Bronchus fibroblast of lung (primary cell): ENCODE measurements at places on chromosomes 1 and 21. TPM values are rescaled to one million over a fixed set of nuclear protein-coding genes. Genes with fewer than 3 reads are reported as not detected.

THBS3 gene
- 10.1 and 11.9 TPM in 2 replicates for total RNA-seq

RHOU gene
- total RNA-seq: 0.67 and 1.0 TPM in 2 replicates

TEDDM1 gene
- total RNA-seq: not detected in 2 replicates

ILDR2 gene
- under 0.01 TPM in 2 replicates for total RNA-seq

TNFSF4 gene
- 15.5 and 15.6 TPM in 2 replicates for total RNA-seq

S100A14 gene
- total RNA-seq: 0.34 TPM in 1 of 2 replicates, not detected in the other

INKA2 gene
- total RNA-seq: 1.3 and 1.5 TPM in 2 replicates

KPRP gene
- total RNA-seq: not detected in 2 replicates
